T-helper 1 cell treated with Interleukin-12 subunit alpha and Interleukin-12 subunit beta and Interleukin-4 antibody, amounts not matched to agents 30 ng/mL and 1 ng/mL, for 36 hours (primary cell): ENCODE measurements at places on chromosomes 5 and 9. TPM values are rescaled to one million over a fixed set of nuclear protein-coding genes. Genes with fewer than 3 reads are reported as not detected.

Gene UIMC1
- 46.4 and 49.3 TPM in 2 replicates for total RNA-seq

Gene DUSP1
- 5.2 and 5.3 TPM in 2 replicates for total RNA-seq

Gene SHC3
- not detected in 2 replicates for total RNA-seq

Gene FGFR4
- total RNA-seq = 1.3 and 1.6 TPM in 2 replicates

Gene TRIM7
- total RNA-seq = 0.32 and 0.56 TPM in 2 replicates

Gene AK1
- 58.5 and 60.2 TPM in 2 replicates for total RNA-seq

Gene C5orf52
- total RNA-seq = 0.32 TPM in 1 of 2 replicates, not detected in the other

Gene GRIA1
- total RNA-seq = not detected in 2 replicates

Gene MOB3B
- total RNA-seq = 0.39 and 0.73 TPM in 2 replicates

Gene LRRC14B
- total RNA-seq = not detected in 2 replicates

Gene NKD2
- total RNA-seq = 3.1 and 4.3 TPM in 2 replicates

Gene PCDHA8
- total RNA-seq = not detected in 2 replicates

Gene CNTFR
- not detected in 2 replicates for total RNA-seq

Gene SPATA31C1
- not detected in 2 replicates for total RNA-seq

Gene LHX3
- not detected in 2 replicates for total RNA-seq
